ENCODE measurements at places on chromosomes 7 and 10.

GRCh38 chr10:122665329-122665860 lies 34.3 kb downstream of the C10orf120 start:
- no peak for DNase-seq

DNA sequence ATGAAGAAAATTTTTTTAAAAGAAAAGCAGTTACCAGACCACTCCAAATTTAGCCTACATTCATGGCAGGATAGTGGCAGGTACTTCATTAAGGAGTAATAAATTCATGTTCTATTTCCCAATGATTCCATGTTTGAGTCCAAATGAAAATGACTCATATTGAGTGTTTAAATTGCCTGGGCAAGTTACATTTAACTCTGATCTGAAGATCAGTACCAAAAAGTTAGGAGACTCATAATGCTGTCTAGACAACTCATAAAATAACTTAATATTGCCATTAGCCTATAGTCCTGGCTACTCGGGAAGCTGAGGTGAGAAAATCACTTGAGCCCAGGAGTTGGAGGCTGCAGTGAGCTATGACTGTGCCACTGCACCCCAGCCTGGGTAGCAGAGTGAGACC lies 13.0 kb downstream of the BRAF start:
- no peak for DNase-seq

DNA sequence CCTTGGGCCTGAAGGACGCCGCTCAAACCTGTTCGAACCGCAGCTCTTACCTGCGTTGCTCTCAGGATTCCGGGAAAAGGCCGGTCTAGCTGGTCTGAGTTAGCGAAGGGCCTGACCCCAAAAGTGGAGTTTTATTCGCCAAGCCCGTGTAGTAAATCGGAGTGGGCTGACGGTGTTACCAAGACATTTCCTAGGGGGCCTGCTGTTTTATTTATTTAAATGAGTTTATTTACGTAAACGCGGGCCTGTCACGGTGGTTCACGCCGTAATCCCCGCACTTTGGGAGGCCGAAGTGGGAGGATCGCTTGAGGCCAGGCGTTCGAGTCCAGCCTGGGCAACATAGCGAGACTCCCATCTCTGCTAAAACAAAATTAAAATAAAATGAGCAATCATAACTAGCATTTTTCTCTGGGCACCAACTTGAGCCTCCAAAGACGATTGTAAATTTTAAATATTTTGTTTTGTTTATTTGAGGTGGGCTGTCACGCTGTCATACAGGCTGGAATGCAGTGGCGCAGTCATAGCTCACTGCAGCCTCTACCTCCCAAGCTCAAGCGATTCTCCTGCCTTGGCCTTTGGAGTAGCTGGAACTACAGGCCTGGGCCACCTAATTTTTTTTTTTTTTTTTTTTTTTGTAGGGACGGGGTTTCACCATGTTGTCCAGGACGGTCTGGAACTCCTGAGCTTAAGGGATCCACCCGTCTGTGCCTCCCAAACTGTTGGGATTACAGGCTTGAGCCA lies 903 bp downstream of the ZNF655 start:
- no peak for DNase-seq

GRCh38 chr7:123208793-123209192 lies 9.0 kb upstream of the SLC13A1 start:
- DNase-seq: no peak

- DNase-seq: no peak
Observed at GRCh38 chr7:54260941-54261371, 281.2 kb upstream of the VSTM2A start.

DNA sequence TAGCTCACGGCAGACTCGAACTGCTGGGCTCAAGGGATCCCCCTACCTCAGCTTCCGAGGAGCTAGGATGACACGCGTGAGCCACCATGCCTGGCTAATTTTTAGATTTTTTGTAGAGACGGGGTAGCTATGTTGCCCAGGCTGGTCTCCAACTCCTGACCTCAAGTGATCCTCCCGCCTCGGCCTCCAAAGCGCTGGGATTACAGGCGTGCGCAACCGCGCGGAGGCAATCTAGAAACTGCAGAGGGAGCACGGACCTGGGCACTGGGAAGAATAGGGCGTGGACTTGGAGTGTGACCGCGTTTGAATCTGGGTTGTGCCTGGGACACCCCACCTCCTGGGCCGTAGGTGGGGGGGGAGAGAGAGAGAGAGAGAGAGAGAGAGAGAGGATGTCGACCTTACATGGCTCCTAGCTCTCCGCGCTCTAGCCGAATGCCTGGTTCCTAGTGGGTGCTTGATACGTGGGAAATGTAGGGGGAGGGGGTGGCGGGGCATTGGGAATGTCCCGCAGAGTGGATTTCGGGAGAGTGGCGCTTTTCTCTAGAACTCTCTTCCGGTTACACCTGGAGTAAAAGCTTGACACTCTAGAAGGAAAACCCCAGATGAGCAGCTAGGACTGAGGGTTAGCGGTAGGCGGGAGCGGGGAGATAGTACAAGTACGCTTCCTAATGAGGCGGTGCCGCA lies 1.2 kb upstream of the MAP3K8 start:
- no peak for DNase-seq

DNA sequence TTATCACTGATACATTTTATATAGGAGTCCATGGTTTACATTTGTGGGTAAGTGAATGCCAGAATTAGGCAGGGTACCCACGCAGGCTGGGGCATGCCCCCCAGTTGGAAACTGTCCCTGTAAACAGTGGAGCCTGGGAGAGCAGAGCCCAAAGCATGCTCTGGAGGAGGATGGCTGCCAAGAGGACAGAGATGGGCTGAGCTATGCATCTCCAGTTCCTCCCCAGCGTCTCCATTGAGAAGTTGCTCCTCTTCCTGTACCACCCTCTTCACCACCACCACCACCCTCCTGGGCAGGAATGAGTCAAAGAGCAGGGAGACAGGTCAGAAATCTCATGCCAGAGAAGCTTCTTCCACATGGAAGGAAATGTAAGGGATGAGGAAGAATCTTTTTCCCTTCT lies 67.7 kb upstream of the KMT2E start:
- DNase-seq: no peak

GRCh38 chr7:103951311-103951710 lies 38.1 kb downstream of the RELN start:
- DNase-seq: no peak

DNA sequence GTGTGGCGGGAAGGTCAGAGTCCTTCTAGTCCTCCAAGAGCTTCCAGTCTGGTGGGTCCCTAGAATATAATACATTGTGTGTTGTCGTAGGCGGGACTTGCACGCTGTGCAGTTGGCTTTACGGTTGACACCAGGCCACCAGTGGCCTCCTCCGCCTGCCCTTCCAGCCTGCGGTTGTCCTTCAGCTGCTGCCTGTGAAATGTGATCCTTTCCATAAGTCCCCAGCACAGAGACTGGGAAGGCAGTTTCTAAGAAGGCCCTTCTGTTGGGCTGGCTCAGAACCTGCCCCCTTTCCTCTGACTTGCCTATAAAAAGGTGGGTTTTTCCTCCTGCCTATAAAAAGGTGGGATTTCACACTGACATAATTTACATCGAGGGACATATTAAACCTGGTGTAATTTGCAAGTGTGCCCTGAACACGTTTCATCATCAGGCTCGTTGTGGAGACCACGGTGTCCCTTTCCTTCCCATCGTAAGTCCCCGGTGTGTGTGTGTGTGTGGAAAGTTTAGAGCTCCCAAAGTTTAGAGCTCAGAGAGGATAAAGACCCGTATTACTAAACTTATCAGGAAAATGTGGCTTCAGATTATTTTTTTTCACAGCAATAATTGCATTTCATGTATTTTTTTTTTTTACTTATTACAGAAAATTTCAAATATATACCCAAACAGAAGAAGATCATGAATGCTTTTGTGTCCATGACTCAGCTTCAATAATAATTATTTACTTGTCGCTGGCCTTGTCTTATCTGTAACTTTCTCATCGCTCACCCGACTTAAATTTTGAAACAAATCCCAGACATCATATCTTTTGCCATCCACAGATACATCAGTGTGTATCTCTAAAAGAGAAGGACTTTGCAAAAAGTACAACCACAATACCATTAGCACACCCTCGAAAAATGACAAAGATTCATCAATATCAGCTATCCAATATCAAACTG lies 45.1 kb downstream of the CUX1 start:
- no peak for DNase-seq
